ENCODE measurements at places on chromosomes 2 and 18.

DNA sequence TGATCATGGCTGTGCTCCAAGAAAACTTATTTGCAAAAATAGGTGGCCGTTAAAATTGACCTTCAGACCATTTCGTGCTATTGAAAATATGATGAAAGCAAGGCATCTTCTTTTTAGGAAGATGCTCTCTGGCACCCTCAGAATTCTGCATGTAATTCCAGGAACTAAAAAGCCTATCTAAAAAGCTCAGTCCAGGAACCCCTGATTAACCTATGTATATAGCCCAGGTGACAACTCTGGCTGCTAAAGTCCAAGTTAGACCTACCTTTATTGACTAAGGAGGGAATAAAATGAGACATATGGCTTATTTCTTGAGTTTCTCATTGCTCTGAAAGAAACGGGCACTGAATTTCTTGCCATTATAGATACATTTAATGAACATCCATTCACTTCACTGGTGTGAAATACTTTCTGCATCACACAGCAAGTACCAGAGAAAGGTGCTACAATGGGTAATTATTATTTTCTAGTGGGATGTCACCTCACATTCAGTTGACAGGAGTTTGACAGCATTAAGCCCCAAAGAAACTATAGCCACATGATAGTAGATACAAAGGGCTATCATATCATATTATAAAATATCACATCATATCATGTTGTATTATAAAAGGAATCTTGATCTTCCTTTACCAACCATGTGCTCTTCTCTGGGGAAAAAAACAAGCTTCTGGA lies 83.8 kb downstream of the EPHA4 start:
- DNase-seq, result no peak

- DNase-seq, result no peak
These were observed 202.4 kb upstream of the HNRNPA3 start for GRCh38 chr2:177010146-177010545.

- no peak for DNase-seq
These were observed 118.3 kb downstream of the GYPC start for GRCh38 chr2:126774290-126774689.

- no peak for DNase-seq
These were observed 77.1 kb downstream of the SPATS2L start for GRCh38 chr2:200383380-200384110.

GRCh38 chr2:143051465-143051864 lies 77.8 kb upstream of the ARHGAP15 start:
- DNase-seq, result no peak

GRCh38 chr18:76467371-76468190 lies 27.5 kb downstream of the ZNF516 start:
- no peak for DNase-seq

DNA sequence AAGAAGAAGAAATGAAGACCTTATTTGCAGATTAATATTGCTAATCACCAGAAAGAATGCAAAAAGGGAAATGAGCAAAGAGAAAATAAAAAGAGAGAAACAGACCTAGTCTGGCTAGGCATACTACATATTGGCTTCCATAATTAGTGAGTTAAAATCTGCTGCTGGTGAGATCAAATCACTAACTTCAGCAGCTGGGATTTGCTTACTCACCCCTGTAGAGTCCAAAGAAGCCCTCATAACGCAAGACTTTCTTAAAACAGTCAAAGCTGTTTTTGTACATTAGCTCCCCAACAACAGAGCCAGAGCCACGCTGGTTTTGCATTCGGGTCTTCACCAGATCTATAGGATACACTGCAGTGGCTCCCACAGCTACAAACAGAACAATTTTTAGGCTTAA lies 80.9 kb downstream of the SLC25A12 start:
- no peak for DNase-seq

DNA sequence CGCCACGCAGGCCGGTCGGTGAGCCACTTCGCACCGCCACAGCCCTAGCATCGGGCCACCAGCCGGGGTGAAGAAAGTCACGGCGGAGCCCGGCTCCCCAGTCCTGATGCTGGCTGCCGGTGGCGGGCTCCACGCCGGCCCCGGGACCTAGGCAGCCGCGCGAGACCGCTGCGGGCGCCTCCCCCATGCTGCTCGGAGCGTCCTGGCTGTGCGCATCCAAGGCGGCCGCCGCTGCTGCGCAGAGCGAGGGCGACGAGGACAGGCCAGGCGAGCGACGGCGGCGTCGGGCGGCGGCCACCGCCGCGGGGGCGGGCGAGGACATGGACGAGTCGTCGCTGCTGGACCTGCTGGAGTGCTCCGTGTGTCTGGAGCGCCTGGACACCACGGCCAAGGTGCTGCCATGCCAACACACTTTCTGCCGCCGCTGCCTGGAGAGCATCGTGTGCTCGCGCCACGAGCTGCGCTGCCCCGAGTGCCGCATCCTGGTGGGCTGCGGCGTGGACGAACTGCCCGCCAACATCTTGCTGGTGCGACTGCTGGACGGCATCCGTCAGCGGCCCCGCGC lies 433 bp downstream of the SH3RF3 start:
- no peak for DNase-seq

GRCh38 chr18:74869904-74870863 lies 272.5 kb downstream of the ZNF407 start:
- DNase-seq, result no peak

- DNase-seq, result no peak
These were observed 75.6 kb downstream of the MBP start for GRCh38 chr18:77057006-77057395.

GRCh38 chr2:148982282-148982681 lies 56.2 kb upstream of the LYPD6B start:
- DNase-seq, result no peak

DNA sequence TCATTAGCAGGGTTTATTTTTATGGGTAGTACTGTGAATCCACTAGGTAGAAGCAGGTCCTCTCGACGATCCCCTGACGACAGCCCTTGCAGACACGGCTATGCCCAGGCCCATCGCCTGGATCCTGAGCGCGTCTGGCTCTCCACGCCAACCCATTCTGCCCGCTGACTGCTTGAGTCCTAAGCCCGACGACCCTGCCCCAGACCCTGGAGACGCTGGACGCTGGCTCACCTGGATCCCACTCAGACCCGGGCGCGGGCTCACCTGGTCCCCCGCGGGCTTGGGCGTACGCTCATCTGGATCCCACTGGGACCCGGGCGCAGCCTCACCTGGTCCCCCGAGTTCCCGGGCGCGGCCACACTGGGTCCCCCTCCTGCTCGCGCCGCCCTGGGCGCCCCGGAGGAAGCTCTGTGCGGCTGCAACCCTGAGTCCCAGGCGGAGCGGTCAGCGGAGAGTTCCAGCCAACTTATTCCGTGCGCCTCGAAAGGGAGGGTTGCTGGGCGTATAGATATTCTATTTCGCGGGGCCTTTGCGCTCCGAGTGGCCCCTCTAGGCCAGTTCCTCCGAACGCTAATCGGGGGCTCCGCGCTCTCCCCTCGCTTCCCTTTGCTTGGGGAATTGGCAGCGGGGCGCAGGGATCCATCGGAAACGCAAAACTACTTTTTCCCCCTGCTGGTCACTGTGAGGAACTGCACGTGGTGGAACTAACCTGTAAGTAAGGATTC lies 22.4 kb upstream of the RMP24 start:
- DNase-seq, result peak; percentile 33

- no peak for DNase-seq
These were observed 585.0 kb upstream of the CHAC2 start for GRCh38 chr2:53182601-53183000.

GRCh38 chr18:63917817-63918216 lies 10.1 kb downstream of the SERPINB10 start:
- DNase-seq, result no peak

DNA sequence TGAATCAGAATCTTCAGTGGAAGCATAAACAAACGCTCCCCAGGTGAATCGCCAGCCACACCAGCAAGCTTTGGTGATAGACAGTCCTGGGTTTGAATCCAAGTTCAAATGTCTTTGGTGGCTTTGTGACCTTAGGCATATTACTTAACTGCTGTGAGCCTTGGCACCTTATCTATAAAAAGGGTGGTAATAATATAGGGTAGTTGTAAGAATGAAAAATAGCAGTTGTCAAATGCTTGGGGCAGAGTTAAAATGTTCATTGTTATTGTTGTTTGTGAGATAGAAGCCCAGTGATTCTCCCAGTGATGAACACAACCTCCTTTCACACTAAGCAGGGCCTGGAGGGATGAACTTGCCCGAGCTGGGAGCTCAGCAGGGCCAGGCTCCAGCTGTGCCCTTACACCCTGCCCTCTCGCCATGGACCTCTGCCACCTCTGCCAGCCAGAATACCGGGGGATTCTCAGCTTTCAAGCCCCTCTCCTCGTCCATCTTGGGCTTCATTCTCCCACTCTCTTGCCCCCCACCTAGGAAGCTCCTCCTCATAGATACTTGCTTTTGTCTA lies 6.1 kb upstream of the TMBIM1 start:
- DNase-seq, result no peak

GRCh38 chr2:27728081-27728858 lies 43.2 kb upstream of the MRPL33 start:
- DNase-seq, result no peak
